ENCODE measurements at places on chromosomes 11 and 22.

DNA sequence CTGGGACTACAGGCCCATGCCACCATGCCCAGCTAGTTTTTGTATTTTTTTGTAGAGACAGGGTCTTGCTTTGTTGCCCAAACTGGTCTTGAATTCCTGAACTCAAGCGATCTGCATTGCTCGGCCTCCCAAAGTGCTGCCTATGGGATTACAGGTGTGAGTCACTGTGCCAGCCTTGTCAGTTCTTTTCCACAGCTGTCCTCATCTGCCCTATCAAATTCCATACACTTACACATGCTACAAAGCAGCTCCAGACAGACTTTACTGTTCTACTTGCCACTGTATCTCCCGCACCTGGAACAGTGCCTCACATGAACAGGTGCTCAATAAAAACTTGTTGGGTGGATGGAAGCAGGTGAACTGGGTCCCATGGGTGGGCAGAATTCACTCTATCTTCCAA is 8.2 kb downstream of the STX5 start:
- DNase-seq = no peak

DNA sequence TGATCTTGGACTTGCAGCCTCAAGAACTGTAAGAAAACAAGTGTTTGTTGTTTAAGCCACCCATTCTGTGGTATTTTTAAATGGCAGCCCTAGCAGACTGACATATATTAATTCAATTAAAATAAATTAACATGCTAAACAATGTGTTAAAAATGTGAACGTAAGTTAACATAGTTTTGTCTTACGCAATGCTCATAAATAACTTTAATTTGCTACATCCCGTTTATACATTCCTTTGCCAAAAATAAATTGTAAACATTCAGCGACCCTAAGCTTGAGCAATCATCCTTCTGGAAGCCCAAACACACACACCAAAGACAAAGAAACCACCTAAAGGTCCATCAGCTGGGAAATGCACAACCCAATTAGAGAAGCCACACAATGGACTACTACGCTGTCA is 70.4 kb downstream of the CELSR1 start:
- DNase-seq = no peak

DNA sequence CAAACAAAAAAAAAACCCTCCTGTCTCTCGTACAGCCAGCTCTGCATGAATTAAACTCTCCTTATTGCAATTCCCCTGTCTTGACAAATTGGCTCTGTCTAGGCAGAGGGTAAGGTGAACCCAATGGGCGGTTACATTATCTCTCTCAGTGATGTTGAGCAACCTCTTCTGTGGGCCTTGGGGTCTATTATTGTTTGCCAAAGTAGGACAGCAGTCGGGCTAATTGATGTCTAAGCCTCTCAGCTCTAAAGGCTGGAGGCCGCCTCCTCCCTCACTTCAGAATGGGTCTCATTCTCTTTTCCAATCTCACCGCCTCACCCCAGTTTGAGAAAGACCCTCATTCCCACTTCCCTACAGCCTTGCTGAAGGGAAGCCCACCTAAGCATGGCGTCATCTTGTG is 1.3 kb upstream of the SLC25A45 start:
- no peak for DNase-seq

- no peak for DNase-seq
These were observed 551 bp downstream of the AGBL2 start for GRCh38 chr11:47714554-47715081.

Measured in stimulated activated CD4-positive, alpha-beta T cell treated with anti-CD3 and anti-CD28 coated beads, Interleukin-4, amount 100 ng/mL, for 48 hours (primary cell).